ENCODE measurements at places on chromosomes 2 and 18.

- DNase-seq, result no peak
Observed at GRCh38 chr2:159759577-159759976, 38.4 kb downstream of the CD302 start.

GRCh38 chr2:17195016-17195415 lies 323.2 kb downstream of the RAD51AP2 start:
- no peak for DNase-seq

DNA sequence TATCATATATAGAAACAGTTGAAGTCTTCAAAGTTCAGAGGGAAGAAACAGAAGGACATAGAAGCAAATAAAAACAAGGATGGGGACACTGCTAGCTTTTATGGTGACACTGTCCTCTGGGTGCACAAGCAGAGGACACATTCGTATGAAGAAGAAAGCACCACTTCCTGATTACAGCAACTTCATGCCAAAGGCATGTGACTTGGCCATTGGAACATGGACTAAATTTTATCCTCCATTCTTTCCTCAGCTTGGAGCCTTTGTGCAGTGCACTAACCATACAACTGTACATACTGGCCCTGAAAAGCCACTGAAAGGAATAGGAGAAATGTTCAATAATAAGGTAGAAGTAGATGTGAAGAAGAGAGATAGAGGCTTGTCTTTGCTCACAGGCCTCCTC lies 223.3 kb downstream of the MTX2 start:
- DNase-seq, result no peak

GRCh38 chr2:102140377-102140776 lies 2.2 kb upstream of the IL1R1 start:
- DNase-seq, result no peak

GRCh38 chr2:7961550-7961949 lies 720.3 kb upstream of the ID2 start:
- no peak for DNase-seq

- DNase-seq, result no peak
Observed at GRCh38 chr2:130819608-130820278, 17.0 kb upstream of the ARHGEF4 start.

- no peak for DNase-seq
Observed at GRCh38 chr18:13910986-13911385, 4.3 kb downstream of the MC2R start.

DNA sequence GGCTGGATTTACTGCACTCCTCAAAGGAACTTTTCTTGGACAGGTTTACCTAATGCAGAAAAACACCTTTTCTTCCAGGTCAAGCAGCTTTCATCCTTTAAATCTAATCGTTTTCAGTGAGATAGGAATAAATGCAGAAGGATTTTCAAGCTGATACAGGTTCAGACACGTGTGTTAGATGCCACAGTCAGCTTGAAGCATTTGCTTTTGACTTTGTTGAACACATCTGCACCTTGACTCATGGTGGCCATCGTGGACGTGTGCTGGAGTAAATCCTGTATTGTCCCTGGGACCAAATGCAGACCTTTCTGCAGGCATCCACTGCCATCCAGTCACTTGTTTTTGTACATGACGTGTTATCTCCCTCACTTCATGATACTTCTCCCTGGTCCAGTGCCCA lies 61.9 kb downstream of the KLHL29 start:
- no peak for DNase-seq

DNA sequence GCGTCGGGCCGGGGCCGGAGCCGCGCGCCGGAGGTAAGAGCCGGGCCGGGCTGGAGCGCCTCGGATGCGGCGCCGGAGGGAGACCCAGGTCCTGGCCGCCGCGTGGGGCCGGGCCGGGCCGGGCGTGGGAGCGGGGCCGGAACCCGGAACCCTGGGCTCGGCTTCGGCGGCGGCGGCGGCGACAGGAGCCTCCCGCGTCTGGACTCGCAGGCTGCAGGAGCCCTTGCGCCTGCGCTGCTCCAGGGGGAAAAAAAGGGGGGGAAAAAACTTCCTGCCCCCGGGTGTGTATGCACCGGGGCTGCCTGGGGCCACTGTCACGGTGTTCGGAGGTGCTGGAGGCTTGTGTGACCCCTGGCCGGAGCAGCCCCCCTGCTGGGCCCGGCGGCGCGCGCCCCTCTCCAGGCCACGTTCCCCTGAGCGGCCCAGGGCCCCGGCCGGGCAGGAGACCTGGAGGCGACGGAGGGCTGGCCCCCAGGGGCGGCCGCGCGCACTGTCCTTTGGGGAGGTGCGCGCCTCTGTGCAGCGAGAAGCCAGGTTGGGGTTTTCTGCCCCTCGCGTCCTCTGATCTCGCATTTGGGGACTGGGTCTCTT lies 864 bp downstream of the KLHL29 start:
- no peak for DNase-seq

GRCh38 chr2:133053541-133053940 lies 383.5 kb upstream of the LYPD1 start:
- no peak for DNase-seq

- no peak for DNase-seq
Observed at GRCh38 chr2:121197369-121198091, 87.5 kb downstream of the TFCP2L1 start.

GRCh38 chr2:98828793-98829371 lies 98.0 kb upstream of the MGAT4A start:
- no peak for DNase-seq

- DNase-seq, result no peak
Observed at GRCh38 chr2:147647816-147648215, 197.0 kb upstream of the ACVR2A start.

DNA sequence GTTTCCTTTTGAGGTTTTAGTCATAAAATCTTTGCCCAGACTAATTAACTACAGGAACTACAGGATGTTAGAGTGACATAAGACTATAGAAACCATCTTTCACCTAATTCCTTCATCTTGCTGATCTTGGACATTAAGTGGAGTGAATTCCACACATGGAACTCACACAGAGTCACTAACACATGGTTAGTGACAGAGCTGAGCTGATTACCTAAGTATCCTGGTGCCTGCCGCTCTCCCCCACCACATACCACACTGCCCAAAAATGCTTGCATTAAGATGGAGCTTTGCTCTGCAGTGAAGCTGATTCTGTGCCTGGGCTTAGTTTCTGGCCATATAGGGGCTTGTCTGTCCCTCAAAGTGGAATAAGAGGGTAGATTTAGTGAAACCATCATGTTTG lies 332.9 kb upstream of the NT5C1B start:
- DNase-seq, result no peak

DNA sequence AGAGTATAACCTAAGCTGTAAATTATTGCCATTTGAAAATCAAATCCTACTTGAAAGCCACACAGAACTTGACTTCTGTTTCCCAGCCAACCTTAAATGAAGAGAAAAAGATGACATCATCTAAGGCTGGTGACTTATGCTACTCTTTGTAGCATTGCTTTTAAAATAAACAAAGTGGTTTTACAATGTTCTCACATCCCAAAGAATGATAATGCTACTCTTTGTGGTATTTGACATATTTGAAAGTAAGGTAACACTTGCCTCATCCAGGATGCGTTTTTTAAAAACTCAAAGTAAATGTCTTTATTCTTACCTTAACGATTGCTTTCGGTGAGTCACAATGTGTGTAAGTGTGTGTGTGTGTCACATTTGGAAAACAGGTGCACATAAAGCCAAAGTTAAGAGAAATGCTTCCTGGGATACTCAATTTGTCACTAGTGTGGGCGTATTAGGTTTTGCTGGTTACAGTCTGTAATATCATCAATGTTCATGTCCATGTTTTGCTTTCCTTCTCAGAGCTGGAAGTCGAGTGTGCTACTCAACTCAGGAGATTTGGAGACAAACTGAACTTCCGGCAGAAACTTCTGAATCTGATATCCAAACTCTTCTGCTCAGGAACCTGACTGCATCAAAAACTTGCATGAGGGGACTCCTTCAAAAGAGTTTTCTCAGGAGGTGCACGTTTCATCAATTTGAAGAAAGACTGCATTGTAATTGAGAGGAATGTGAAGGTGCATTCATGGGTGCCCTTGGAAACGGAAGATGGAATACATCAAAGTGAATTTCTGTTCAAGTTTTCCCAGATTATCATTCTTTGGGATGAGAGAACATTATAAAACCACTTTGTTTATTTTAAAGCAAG lies 2.6 kb downstream of the PMAIP1 start:
- no peak for DNase-seq

GRCh38 chr18:53225567-53226325 lies 885.7 kb downstream of the DCC start:
- DNase-seq, result no peak

GRCh38 chr2:29528891-29529520 lies 392.4 kb downstream of the ALK start:
- no peak for DNase-seq

DNA sequence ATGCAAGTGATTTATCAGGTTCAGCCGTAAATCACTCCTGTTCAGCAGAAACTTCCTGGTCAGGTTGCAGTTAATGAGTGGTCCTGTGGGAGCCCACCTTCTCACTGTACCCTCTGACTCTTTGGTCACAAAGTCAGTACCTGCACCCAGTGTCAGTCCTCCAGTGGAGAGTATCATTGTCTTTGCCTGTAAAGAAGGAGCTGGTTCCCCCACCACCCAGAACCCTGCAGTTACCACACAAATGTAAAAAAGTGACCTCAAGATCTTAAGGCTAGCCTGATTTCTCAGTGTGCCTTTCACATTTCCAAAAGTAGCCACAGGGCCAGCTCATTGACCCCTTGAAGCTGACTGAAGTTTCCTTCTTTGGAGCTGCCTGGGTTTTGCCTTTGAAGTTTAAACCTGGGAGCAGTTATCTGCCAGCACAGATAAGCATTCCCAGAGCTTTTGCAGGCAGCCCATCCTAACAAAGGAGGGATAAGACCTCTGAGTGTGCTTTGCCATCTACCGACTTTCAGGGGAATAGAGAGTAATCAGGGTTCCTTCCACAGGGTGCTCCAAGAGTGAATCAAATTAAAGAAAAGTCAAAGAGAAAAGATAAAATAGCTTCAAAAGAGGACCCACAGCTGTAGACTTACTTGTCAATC lies 725.2 kb downstream of the CPS1 start:
- no peak for DNase-seq

DNA sequence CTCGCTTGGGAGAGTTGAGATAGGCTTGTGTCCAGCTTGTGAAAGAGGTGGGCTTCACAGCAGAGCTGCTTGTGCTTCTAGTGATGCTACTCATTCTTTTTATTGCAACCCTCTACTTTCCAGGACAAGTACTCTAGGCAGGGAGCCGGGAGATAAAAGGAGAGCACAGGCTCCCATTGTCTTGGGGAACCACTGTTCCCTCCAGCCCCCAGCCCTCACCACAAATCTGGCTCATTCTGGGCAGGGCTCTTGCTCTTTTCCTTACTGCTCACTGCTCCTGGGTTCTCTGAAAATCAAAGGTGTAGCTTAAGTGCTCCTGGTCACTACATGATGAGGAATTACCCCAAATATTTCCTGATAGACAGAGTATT lies 81.4 kb downstream of the CABYR start:
- no peak for DNase-seq

DNA sequence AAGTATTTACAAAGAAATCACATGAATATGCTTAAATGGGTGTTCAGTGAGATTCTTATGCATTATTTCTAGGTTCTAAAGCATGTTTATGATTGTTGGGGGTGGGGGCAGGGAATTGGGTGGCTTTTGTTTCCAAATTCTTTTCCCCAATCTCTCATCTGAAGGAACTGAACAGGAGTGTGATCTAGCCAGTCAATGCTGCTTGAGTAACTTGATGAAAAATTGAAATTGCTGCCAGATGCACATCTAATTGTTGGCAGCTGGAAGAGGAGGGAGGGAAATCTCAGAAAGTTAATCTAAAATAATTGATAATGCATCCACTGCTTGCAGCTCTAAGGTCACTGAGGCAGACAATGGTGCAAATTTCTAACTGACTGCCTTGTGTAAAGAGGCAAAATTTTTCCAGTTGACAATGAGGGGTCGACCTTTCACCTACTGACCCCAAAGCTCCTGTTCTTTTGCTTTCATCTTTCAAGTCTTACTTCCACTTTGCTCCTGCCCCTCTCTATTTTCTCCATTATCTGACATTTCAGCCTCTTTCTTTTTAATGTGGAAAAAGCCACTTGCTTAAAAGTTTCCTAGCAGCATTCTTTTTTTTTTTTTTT lies 53.3 kb downstream of the IRS1 start:
- DNase-seq, result no peak

Data from GOT3 (cell line).